IgD-negative memory B cell (primary cell): ENCODE measurements at places on chromosomes 1 and 21. TPM values are rescaled to one million over a fixed set of nuclear protein-coding genes. Genes with fewer than 3 reads are reported as not detected.

Gene HAO2
- polyA plus RNA-seq, result not detected

Gene LRRC53
- polyA plus RNA-seq, result not detected

Gene EFNA3
- polyA plus RNA-seq, result 1.3 TPM

Gene LCE6A
- not detected for polyA plus RNA-seq

Gene OR2T35
- not detected for polyA plus RNA-seq

Gene CD1E
- not detected for polyA plus RNA-seq

Gene MTR
- polyA plus RNA-seq, result 15.2 TPM

Gene UBE2Q1
- 9.0 TPM for polyA plus RNA-seq

Gene EPHA8
- polyA plus RNA-seq, result not detected

Gene GPR52
- not detected for polyA plus RNA-seq

Gene MNDA
- 25.4 TPM for polyA plus RNA-seq

Gene TAS1R1
- not detected for polyA plus RNA-seq

Gene SAMD13
- not detected for polyA plus RNA-seq

Gene NAV1
- polyA plus RNA-seq, result 1.3 TPM

Gene RNF186
- not detected for polyA plus RNA-seq

Gene KLF17
- polyA plus RNA-seq, result not detected
